ENCODE measurements at places on chromosomes 16 and 17. TPM values are rescaled to one million over a fixed set of nuclear protein-coding genes. Genes with fewer than 3 reads are reported as not detected.

GRCh38 chr16:83176802-83177201 is 550.0 kb downstream of the CDH13 start:
- no peak for DNase-seq

DNA sequence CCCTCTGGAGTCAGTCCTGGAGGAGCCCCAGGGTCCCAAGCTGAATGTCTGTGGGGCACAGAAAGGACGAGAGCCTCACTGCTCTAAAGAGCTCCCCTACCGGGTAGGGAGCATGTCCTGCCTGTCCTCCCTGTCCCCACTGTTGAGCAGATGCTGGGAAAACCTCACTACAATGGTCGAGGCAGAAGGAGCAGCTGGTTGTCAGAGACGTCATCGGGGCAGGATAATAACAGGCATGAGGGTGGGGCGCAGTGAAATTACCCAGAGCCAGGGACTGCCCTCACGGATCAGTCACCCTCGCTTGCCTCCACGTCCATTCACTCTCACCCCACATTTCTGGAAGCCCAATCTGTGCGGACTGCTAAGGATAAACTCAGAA is 538 bp downstream of the TM4SF5 start:
- DNase-seq: no peak

NPIPA2 gene
- 1.5 TPM for total RNA-seq

- no peak for DNase-seq
Measured at GRCh38 chr17:20307326-20307910, 159.9 kb downstream of the LGALS9B start.

DNA sequence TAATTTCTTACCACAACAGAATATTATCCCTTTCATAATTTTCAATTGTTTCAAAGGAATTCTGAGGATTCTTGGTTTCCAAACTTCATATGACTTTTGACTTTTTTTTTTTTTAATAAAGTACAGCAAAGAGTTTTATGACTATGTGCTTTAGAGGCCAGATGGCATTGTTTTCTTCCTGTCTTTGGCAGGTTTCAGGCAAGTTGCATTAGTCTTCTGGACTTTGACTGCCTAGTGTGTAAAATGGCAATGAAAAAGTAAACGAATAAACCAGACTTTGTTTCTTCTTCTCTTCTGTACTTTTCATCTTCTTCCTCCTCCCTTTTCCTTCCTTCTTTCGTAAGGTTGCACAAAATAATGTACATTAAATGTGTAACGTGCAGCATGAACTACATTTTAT is 172.6 kb upstream of the RBFOX1 start:
- no peak for DNase-seq

- DNase-seq: no peak
Measured at GRCh38 chr16:67120025-67120424, 10.3 kb downstream of the PHAF1 start.

GRCh38 chr17:37815536-37815935 is 70.7 kb upstream of the HNF1B start:
- no peak for DNase-seq

DNA sequence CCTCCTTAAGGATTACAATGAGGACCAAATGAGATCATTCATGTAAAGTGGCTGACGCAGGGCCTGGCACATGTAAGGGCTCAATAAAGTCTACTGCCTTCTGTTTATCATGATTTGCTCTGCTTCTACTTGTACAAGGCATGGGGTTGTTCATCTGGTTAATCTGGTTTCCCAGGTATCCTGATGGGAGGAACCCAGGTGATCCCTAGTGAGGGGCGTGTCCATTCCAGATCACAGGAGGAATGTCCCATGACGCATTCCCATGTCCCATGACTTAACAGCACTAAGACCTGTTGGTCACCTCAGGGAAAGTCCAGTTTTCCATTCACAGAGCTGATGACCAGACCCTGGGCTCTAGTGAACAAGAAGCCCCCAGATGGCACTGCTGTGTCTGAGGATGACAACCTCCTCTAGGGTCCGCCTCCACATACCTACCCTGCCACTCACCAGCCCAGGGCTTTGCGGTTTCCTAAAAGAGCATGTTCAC is 11.5 kb upstream of the TPPP3 start:
- DNase-seq: no peak

DNA sequence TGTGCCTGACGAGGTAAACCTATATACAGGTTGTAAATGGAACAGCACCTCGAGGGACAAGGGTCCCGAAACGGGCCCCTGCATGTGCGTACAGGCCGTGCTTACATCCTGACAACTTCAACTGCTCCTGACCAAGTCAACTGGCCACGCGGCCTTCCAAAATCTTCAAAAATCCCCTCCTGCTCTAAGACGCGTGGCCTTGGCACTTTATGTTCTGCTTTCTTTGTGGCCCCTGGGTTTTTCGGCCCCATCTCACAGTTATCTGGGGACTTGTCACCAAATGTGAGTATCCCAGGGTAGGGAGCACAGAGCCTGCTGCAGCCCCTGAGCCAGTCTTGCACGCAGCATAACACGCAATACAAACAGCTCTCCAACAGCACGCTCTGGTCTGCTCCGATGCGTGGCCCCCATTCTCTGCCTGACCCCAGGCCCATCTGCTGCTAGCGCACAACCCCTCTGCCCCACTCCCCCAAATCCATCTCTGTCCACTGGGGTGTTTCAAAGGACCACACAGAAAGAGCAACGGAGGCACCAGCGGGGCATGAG is 659 bp downstream of the RPH3AL start:
- DNase-seq: no peak
